CD4-positive, alpha-beta T cell treated with Interleukin-15 for 1 hour (primary cell): ENCODE measurements at places on chromosomes 6 and 20.

DNA sequence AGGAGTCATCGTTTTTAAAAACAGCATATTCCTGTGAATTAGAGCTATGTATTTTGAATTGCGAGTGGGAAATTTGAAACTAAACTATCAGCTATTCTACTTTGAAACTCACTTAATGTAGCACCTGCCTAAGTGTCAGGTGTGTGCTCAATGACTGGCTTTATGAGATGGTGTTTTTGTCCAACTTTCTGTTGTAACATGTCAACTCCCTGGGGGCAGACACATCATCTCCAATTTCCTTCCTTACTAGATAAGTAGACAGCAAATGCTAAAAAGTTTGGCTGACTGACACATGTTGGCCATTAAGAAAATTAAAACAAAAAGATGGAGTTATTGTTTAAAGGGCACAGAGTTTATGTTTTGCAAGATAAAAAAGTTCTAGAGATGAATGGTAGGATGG lies 226.9 kb downstream of the TFAP2B start:
- DNase-seq, result no peak

DNA sequence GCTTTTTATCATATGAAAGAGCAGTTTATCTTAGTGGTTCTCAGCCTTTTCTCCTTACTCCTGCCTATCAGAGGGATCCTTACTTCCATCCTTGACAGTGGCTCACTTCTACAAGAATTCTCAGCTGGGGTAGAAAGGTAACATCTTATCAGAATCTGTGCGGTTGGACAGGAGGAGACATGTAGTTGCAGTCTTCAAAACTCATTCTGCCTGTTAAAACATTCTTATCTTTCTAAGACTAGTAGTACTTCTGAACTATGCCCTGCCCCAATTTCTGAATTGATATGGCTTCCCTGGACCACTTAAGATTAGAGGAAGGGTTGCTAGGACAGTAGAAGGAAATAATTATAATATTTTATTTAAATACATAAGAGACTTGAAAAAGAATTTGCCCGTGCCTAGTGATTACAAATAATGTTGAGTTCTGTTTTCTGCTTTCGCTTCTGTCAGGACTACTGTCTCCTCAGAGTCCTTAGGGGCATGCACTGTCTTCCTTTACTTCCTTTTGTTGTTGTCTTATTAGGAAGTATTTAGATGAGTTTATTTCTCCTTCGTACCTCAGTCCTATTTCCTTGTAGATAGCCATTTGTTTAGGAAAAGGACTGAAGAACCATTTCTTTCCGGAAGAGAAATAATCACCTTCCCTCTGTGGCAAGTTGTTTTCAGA lies 24.9 kb downstream of the BLTP3A start:
- DNase-seq, result no peak

GRCh38 chr6:76843054-76843822 lies 620.1 kb downstream of the HTR1B start:
- DNase-seq, result no peak

DNA sequence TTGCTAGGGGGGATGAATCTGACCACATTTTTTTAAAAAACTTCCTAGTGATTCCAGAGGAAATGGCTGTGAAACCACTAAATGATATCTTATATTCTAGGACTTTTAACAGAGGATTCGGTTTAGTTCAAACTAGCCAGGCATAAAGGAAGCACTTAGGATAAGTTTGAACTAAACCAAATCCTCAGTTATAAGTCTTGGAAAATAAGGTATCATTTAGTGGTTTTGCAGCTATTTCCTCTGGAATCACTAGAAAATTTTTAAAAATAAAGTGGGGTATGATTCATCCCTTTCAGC lies 327.9 kb upstream of the QKI start:
- no peak for DNase-seq

- DNase-seq, result no peak
These were observed 36.8 kb downstream of the NTSR1 start for GRCh38 chr20:62745279-62745951.

DNA sequence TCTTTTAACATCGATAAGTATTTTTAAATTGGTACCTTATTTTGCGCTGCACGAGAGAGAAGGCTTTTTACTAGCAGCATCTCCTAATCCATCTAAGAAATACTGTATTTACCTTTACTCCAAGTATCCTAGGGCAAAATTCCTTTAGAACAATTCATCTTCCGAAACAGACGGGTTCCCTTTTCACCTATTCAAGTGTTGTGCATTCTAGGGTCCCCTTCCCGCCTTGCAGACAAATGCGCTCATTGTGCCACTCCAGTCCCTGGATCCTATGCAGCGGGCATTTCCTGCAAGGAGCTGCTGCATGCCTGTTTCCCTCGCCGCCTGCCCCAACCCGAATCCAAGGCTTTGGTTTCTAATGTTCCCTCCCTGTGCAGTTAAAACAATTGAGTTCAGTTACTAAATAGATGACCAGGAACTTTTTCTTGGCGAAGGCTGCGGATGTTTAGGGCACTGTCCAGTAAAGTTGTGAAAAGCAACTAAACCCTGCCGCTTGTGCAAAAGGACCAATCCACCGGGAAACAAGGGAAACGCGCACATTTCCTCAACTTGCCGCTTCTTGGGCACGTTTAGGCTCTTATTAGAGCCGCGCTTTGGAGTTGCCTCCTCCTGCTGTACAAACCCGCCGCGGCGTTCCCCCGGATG lies 556 bp upstream of the SCAF8 start:
- no peak for DNase-seq
